ENCODE measurements at places on chromosomes 3 and 15. TPM values are rescaled to one million over a fixed set of nuclear protein-coding genes. Genes with fewer than 3 reads are reported as not detected.

- no peaks in the 10 kb centered on the region for H3K36me3 ChIP-seq
- no peak for DNase-seq
- H3K27ac ChIP-seq = no peak overlapping the region
- H3K4me3 ChIP-seq = no peak overlapping the region
These were observed 513.0 kb downstream of the NTRK3 start for GRCh38 chr15:87743562-87743961.

GRCh38 chr15:34776606-34777105 lies 18.7 kb downstream of the ACTC1 start:
- H3K4me1 ChIP-seq = no peaks in the 10 kb centered on the region
- H3K36me3 ChIP-seq = no peaks in the 10 kb centered on the region
- H3K27me3 ChIP-seq = peaks cover 7% of the 10 kb centered on the region
- H3K27ac ChIP-seq = no peak overlapping the region
- H3K4me3 ChIP-seq = no peak overlapping the region
- DNase-seq = no peak

The MST1R gene
- 18.9 TPM for total RNA-seq

DNA sequence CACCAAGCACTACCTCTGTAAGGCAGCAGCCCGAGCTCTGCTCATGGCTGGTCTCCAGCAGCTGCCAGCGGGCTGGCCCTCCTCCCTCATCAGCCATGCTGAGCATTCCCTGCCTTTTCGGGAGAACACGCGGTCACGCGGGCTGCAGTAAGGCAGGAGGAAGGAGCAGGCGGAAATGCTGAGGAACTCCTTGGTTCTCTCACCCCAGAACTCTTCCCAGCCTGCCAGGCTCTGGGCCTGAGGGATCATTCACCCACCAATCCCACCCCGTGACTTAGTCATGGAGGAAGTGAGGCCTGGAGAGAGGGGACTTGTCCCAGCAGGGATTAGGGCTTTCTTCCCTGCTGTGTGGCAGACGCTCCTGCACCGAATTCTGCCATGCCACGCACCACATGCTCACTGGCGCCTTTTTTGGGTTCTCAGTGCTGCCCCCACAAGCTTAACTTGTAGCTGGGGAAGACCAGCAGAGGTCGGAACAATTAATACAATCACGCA lies 42.9 kb upstream of the RPL32 start:
- H3K4me3 ChIP-seq = no peak overlapping the region
- no peak for DNase-seq
- H3K36me3 ChIP-seq = no peaks in the 10 kb centered on the region
- no peaks in the 10 kb centered on the region for H3K4me1 ChIP-seq
- no peak overlapping the region for H3K27ac ChIP-seq

DNA sequence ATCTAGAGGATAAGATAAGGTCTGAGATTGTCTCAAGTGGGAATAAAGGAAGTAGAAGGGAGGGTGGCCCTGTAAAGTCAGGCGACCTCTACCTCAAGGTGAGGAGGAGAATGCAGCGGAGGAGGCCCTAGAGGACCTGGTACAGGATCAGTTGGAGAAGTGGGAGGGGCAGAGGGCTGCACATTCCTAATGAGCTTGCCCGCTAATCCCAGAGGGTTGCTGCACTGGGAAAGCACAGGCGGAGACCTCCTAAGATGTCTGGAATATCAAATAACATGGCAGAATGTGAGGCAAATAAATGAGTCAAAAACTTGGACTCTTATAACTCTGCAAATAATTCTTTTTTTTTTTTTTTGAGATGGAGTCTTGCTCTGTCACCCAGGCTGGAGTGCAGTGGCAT lies 30.2 kb upstream of the VPS8 start:
- DNase-seq = no peak
- no peaks in the 10 kb centered on the region for H3K36me3 ChIP-seq
- H3K4me3 ChIP-seq = no peak overlapping the region
- no peaks in the 10 kb centered on the region for H3K4me1 ChIP-seq

The DCLK3 gene
- total RNA-seq = 0.13 TPM

DNA sequence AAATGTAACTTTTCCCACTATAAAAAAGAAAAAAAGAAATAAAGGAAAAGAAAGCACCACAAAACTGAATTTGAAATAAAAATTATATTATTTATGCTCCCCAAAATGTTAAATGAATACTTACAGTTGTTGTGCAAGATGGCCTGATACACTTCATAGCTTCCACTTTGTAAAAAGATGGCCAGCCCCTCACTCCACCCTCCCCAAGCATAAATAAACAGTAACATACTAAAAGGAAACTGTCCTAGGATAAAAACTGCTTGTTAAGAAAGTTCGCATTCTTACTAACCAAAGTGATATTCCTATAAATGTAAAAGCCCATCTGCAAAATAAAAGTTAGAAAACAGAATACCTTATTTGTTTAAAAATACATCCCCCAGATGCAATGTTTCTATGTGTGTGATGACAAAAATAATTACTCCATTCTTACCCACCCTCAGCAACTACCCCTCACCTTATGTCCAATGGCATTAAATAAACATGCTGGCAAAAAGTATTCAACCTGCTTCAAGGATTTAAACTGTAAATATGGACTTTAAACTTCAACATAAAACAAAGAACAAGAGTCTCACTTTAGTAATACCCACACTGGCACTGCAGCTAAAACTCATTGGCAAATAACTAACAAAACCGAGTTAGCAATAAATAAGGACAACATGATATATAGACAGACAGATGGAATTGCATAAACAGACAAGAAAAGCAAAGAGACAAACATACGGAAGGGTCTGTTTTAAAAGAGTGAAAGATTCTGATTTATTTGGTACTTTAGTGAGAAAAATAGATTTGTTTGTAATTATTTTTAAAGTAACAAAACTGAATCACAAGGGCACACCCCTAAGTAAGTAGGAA lies 47.7 kb downstream of the ZBTB20 start:
- peaks cover 13% of the 10 kb centered on the region for H3K4me1 ChIP-seq
- peaks cover 7% of the 10 kb centered on the region for H3K36me3 ChIP-seq
- no peaks in the 10 kb centered on the region for H3K27me3 ChIP-seq
- peak overlapping the region; percentile 29 for H3K4me3 ChIP-seq
- DNase-seq = no peak
- peak overlapping the region; percentile 45 for H3K27ac ChIP-seq

The MAP6D1 gene
- not detected for total RNA-seq

The ACOX2 gene
- total RNA-seq = 9.6 TPM

GRCh38 chr15:69194854-69195253 lies 34.4 kb downstream of the GLCE start:
- DNase-seq = no peak
- H3K4me1 ChIP-seq = peaks cover 16% of the 10 kb centered on the region
- peaks cover 11% of the 10 kb centered on the region for H3K36me3 ChIP-seq

The SPTSSB gene
- total RNA-seq = 4.8 TPM

The HTR3E gene
- not detected for total RNA-seq

The GOLGA8R gene
- total RNA-seq = 0.66 TPM

DNA sequence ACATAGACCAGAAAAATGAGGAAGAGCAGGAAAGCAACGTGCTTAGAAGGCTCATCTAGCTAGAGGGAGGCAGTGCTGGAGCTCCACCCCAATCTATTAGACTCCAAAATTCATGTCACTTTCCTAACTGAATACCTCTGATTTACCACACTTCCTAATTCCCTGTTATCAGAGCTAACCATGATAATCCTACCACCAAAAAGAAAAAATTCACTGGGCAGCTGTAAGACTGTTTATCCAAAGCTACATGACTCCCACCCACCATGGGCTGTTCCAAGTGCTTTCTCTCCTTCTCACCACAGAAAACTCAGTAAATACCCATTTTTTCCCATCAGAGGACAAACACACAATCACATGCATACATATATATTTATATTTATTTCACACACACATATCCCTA lies 479.5 kb upstream of the WNT5A start:
- no peak for DNase-seq
- no peaks in the 10 kb centered on the region for H3K36me3 ChIP-seq
- H3K27me3 ChIP-seq = no peaks in the 10 kb centered on the region
- H3K27ac ChIP-seq = no peak overlapping the region
- H3K4me3 ChIP-seq = no peak overlapping the region
- no peaks in the 10 kb centered on the region for H3K4me1 ChIP-seq

DNA sequence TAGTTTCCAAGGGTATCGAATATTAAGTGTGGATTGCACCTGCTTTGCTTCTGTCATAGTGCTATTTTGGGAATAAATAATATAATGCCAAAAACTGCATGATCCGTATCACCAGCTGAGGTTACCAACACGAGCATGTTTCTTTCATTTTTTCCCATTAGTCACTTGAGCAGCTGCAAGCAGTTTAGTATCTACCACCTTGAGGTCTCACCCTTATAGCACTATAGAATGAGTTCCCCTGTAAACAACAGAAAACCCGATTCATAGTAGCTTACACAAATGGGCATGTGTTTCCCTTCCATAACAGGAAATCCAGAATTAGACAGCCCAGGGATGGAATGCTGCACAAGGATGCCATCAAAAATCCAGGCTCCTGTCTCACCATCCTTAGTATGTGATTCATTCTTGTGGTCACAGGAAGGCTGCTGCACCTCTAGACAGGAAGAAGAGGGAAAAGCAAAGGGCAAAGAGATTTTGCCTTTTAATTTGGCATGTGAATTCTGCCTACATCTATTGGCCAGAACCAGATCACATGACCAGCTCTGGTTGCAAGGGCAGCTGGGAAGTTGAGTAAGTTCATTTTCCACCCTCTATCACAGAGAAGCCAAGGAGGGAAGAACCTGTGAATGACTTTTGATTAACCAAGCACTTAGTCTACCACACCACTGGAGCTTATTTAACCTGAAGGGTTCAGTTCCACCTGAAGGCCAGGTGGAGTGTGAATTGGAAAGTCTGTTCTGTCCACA lies 91.3 kb upstream of the SLC25A36 start:
- H3K4me1 ChIP-seq = no peaks in the 10 kb centered on the region
- no peak for DNase-seq
- no peak overlapping the region for H3K4me3 ChIP-seq
- peaks cover 11% of the 10 kb centered on the region for H3K27me3 ChIP-seq

DNA sequence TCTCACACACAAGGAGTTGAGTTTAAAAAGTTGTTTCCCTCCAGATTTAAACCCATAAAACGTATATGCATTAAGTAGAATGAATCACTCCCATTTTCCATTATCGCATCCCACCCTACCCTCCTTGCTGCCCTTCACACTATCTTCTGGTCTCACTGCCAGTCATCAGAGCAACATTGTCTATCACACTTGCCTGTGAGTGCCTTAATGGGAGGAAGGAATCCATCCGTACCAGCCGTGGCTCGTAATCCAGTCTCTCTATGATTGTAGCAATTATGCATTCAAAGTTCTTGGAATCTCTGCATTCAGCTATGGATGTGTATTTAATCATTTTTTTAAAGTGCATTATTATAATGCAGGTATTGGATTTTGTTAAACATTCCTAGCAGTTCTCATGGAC lies 1.9 kb downstream of the TMEM266 start:
- H3K4me3 ChIP-seq = no peak overlapping the region
- H3K36me3 ChIP-seq = no peaks in the 10 kb centered on the region
- no peak for DNase-seq
- no peak overlapping the region for H3K27ac ChIP-seq

The DTWD1 gene
- total RNA-seq = 12.4 TPM

The LIPC gene
- 1.1 TPM for total RNA-seq

- no peaks in the 10 kb centered on the region for H3K27me3 ChIP-seq
- DNase-seq = no peak
- H3K36me3 ChIP-seq = no peaks in the 10 kb centered on the region
- H3K4me3 ChIP-seq = no peak overlapping the region
- no peaks in the 10 kb centered on the region for H3K4me1 ChIP-seq
These were observed 62.7 kb downstream of the CRYGS start for GRCh38 chr3:186481526-186481925.

DNA sequence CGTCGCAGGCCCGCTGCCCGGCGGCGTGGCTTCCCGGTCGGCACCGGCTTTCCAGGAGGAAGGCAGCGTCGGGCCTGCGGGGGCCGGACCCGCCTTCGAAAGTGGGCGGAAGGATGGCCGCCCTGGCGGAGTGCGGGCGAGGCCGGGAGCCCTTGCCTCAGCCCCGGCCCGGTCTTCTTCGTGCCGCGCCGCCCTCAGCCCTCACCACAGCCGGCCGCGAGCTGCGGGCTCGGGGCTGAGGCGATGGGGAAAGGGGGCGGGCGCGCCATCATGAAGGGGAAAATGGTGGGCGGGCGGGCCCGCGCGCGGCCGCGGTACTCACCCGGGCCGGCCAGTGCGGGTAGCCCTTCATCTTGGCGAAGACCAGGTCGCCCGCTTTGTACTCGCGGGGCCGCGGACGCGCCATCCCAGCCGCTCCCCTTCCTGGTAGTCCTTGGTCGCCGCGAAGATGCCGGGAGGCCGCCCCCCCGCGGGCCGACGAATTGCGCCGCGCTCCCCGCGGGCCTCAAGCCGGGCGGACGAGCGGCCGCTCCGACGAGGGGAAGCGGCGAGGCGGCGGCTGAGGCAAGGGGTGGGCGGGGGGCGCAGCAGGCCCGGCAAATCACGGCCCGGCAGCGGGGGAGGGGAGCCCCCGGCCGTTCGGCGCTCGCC lies 489 bp downstream of the HDGFL3 start:
- no peaks in the 10 kb centered on the region for H3K36me3 ChIP-seq
- peak overlapping the region; percentile 88 for H3K27ac ChIP-seq
- peaks cover 43% of the 10 kb centered on the region for H3K4me1 ChIP-seq

- no peak for DNase-seq
- no peaks in the 10 kb centered on the region for H3K36me3 ChIP-seq
- peaks cover 15% of the 10 kb centered on the region for H3K4me1 ChIP-seq
- H3K27ac ChIP-seq = no peak overlapping the region
- H3K4me3 ChIP-seq = no peak overlapping the region
- H3K27me3 ChIP-seq = no peaks in the 10 kb centered on the region
These were observed 23.7 kb downstream of the CEP19 start for GRCh38 chr3:196688349-196688748.

DNA sequence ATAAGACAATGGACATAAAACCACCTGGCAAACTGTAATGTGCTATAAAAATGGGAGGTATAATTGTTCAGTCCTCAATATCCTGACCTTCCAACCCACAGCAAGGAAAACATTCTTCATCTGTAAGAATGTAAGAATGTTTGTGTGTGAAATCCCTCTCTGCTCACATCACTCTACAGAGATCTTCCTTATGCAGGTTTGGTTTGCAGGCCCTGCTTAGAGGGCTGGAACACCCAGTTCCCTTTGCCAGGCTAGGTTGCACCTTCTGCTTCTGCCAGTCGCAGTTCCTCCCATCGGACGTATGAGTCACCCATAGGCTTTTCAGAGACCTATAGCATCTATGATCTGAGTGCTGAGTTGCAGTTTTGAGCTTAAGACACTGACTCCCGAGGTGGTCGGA lies 24.1 kb upstream of the MINAR1 start:
- H3K27ac ChIP-seq = no peak overlapping the region
- H3K27me3 ChIP-seq = no peaks in the 10 kb centered on the region
- no peaks in the 10 kb centered on the region for H3K4me1 ChIP-seq

The CKMT1B gene
- 60.7 TPM for total RNA-seq

The SHC4 gene
- not detected for total RNA-seq

- no peaks in the 10 kb centered on the region for H3K4me1 ChIP-seq
- DNase-seq = no peak
- H3K27me3 ChIP-seq = no peaks in the 10 kb centered on the region
- no peaks in the 10 kb centered on the region for H3K36me3 ChIP-seq
These were observed 70.8 kb downstream of the RAP2B start for GRCh38 chr3:153232851-153233271.

The GOLGA8Q gene
- not detected for total RNA-seq

GRCh38 chr15:98035134-98035533 lies 74.6 kb downstream of the ARRDC4 start:
- no peaks in the 10 kb centered on the region for H3K36me3 ChIP-seq
- H3K4me3 ChIP-seq = no peak overlapping the region
- peak overlapping the region; percentile 57 for H3K27ac ChIP-seq
- no peak for DNase-seq
- no peaks in the 10 kb centered on the region for H3K27me3 ChIP-seq
- no peaks in the 10 kb centered on the region for H3K4me1 ChIP-seq

Data from esophagus squamous epithelium (tissue), 5 donors.